ENCODE measurements at places on chromosomes 16 and 17. TPM values are rescaled to one million over a fixed set of nuclear protein-coding genes. Genes with fewer than 3 reads are reported as not detected.

- no peak for DNase-seq
These were observed 99.2 kb upstream of the PLCG2 start for GRCh38 chr16:81679721-81680430.

DNA sequence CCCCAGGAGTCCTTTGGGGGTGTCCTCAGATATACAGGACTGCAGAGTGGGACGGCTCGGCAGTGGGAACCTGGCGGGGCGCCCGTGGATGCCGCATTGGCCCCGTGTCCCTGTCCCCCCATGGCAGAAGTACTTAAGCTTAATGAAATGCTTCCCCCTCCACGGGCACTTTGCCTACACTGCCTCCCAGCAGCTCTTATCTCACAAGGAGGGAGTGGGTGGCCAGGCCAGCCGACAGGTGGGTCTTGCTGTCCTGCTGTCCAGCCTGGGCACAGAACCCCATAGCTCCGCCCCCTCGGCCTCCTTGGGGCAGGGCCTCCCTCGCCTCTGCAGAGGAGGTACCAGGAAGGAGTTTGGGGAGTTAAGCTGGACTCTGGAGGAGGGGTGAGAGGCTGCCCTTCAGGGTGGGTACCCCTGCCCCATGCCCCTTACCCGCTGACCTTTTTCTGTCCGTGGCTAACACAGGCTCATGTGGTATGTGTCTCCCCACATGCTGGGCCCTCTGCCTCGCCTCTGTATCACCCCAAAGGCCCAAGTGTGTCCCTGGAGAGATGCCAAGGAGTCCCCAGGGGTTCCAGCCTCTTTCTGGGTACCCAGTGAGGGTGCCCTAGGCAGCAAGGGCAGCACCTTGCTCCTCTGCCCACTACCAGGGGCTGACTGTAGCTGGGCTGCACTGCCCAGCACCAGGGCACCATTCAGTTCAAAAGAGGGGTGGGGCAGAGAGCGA, 8.7 kb downstream of the THRA start:
- no peak for DNase-seq

Gene SLC52A1
- total RNA-seq: not detected

GRCh38 chr17:82143333-82143732, 45.3 kb upstream of the FASN start:
- no peak for DNase-seq

DNA sequence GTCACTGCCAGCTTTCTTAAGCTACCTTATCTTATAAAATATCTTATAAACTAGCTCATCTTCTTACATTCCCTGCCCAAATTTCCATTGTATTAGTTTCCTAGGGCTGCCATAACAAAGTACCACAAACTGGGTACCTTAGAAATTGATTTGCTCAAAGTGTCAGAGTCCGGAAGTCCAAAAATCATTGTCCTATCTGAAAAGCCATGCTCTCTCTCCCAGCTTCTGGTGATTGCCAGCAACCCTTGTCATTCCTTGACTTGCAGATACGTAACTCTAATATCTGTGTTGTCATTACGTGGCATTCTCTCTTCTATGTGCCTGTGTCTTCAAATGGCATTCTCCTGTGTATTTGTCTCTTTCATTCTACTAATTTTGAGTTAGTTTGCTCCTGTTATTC, 2.3 kb upstream of the ABCA10 start:
- no peak for DNase-seq

DNA sequence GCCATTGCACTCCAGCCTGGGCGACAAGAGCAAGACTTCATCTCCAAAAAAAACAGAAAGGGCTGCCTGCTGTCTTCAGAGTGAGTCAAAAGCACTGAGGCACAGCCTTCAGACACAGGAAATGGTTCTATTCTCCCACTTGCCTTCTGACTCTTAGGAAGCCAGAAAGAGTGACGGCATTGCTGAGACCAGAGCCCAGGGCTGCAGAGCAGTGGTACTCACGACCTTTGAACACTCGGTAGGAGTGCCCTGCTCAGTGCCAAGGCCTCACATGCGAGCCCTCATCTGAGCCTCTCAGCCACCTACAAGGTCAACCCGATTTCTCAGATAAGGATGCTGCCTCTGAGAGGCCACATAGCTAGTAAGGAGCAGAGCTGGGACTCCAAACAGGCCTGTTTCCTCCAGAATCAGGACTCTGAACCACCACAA, 3.5 kb upstream of the ITGAE start:
- no peak for DNase-seq

GRCh38 chr17:58238147-58238634, at the start of gene LPO:
Gene LPO (plus strand): TSS chr17:58238584. CDS start chr17:58242980, 4,396 bp downstream.
- no peak for DNase-seq

Gene ABR
- 44.7 TPM for total RNA-seq

Data from activated T-cell treated with anti-CD3 and anti-CD28 coated beads, Interleukin-2, amount 50 U/mL, for 4 hours (primary cell).